PC-3 (cell line): ENCODE measurements at places on chromosomes 7 and 10. TPM values are rescaled to one million over a fixed set of nuclear protein-coding genes. Genes with fewer than 3 reads are reported as not detected.

Gene AGR3
- not detected in 2 replicates for total RNA-seq

Gene ZNF117
- 1.9 and 2.1 TPM in 2 replicates for total RNA-seq

Gene MBLAC1
- total RNA-seq, result 2.7 and 4.3 TPM in 2 replicates

Gene SPDYE1
- not detected in 2 replicates for total RNA-seq

Gene ADAP1
- total RNA-seq, result 31.2 and 36.4 TPM in 2 replicates

Gene COBL
- 8.6 and 8.8 TPM in 2 replicates for total RNA-seq
